ENCODE measurements at places on chromosomes 7 and 10.

GRCh38 chr10:30728766-30729165, 99.2 kb upstream of the LYZL2 start:
- no peak for DNase-seq

- no peak for DNase-seq
Observed at GRCh38 chr7:127390817-127391590, 1.5 kb downstream of the ZNF800 start.

- DNase-seq, result no peak
Observed at GRCh38 chr7:111827863-111828504, 265.7 kb upstream of the IMMP2L start.

DNA sequence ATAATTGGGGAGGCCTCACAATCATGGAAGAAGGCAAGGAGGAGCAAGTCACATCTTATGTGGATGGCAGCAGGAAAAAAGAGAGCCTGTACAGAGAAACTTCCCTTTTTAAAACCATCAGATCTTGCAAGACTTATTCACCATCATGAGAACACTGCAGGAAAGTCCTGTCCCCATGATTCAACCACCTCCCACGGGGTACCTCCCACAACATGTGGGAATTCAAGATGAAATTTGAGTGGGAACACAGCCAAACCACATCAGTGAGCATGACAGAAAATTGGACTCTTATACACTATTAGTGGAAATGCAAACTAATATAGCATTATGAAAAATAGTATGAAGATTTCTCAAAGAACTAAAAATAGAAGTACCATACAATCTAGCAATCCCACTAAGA, 271.2 kb downstream of the MAGI2 start:
- DNase-seq, result no peak

GRCh38 chr10:101114646-101115045, 16.5 kb upstream of the TLX1 start:
- no peak for DNase-seq

GRCh38 chr10:119084896-119085295, 4.3 kb upstream of the EIF3A start:
- DNase-seq, result no peak

Measured in stimulated activated CD8-positive, alpha-beta memory T cell treated with anti-CD3 and anti-CD28 coated beads, Interleukin-7, amount 100 ng/mL, for 4 hours (primary cell).